ENCODE measurements at places on chromosomes 5 and 9. TPM values are rescaled to one million over a fixed set of nuclear protein-coding genes. Genes with fewer than 3 reads are reported as not detected.
A peak's percentile ranks its signal among the peaks of the same experiment; 100 is the strongest.

DNA sequence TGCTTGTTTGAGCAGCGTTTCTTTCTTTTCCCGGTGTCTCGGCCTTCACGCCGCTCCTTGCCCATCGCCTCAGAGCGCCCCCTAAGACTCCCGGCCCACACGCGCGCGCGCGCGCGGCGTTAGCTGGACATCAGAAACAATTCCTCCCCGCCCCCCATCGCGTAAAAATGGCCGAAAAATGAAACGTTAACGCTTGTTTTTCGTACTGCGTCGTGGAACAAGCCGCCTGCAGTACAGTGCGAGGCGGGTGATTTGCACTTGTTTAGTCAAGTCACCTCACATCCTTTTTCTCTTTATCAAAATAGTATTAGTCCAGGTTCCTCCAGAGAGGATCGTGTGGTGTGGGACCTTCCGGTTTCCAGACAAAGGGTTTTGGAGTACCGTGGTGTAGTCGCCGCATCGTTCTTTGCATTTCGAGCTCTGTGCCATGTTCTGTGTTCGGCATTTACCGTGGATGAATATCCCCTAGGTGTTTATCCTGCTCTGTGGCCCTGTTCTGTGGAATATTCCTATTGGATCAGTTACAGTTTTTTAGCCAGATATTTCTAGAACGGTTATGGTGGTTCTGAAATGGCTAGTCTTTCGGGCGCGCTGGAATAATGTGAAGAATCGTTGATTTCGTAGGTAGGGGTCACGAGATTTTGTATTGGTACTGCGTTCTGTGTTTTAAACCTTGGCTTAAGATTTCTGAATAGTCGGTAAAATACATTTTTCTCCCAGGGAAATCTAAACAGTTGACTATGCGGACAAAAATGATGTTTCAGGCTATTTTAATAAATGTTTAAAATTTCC lies 1.0 kb downstream of the MATR3 start:
- H3K4me3 ChIP-seq, result peak overlapping the region; percentile 99
- peak; percentile 51 for DNase-seq
- H3K4me1 ChIP-seq, result peaks cover 45% of the 10 kb centered on the region
- H3K36me3 ChIP-seq, result no peaks in the 10 kb centered on the region
- no peaks in the 10 kb centered on the region for H3K27me3 ChIP-seq

DNA sequence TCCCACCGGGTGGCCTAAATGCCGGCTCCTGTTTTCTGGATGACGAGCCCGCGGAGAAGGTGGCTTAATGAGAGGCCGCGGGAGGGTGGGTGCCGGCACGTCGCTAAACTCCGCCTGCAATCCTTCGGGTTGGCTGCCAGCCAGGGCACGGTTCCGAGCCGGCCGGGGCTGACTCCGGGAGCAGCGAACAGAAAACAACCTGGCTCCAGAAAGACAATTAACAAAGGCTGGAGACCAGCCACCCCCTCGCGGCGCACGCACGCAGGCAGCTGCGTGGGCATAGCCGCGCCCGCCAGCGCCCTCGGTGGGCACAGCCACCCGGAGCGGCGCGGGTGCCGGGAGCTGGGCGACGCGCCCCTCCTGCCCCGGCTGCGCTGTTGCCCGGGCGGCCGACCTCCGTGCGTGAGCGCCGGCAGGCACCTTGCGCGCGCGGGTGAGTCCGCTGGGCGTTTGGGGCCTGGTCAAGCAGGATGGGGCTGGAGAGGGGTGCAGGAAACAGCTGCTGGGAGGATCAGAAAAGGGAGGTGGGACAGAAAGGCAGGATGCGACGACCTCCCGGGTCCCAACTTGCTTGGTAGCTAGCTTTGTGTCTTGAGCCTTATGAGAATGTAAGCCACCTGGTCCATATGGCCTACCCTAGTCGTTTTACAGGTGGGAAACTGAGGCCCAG lies at the start of gene ARHGEF37:
Gene ARHGEF37 (plus strand): TSS at position 307 of the 670 bp plus-strand sequence. CDS start 16,272 bp downstream, outside the sequence.
- H3K27ac ChIP-seq, result peak within 1 kb of the TSS; percentile 62
- H3K36me3 ChIP-seq, result no peaks in the 10 kb centered on the region
- H3K27me3 ChIP-seq, result no peaks in the 10 kb centered on the region
- H3K4me1 ChIP-seq, result peaks cover 24% of the 10 kb centered on the region
- peak within 1 kb of the TSS; percentile 82 for H3K4me3 ChIP-seq

- no peak overlapping the region for H3K4me3 ChIP-seq
- H3K36me3 ChIP-seq, result no peaks in the 10 kb centered on the region
- no peaks in the 10 kb centered on the region for H3K4me1 ChIP-seq
- no peaks in the 10 kb centered on the region for H3K27me3 ChIP-seq
- H3K27ac ChIP-seq, result no peak overlapping the region
- DNase-seq, result no peak
Measured at GRCh38 chr9:19748278-19749126, 40.3 kb downstream of the SLC24A2 start.

GRCh38 chr5:137629646-137630045 lies 106.2 kb downstream of the KLHL3 start:
- no peak for DNase-seq
- H3K4me1 ChIP-seq, result peaks cover 13% of the 10 kb centered on the region
- H3K27ac ChIP-seq, result peak overlapping the region; percentile 93
- H3K27me3 ChIP-seq, result no peaks in the 10 kb centered on the region
- H3K4me3 ChIP-seq, result peak overlapping the region; percentile 40

DNA sequence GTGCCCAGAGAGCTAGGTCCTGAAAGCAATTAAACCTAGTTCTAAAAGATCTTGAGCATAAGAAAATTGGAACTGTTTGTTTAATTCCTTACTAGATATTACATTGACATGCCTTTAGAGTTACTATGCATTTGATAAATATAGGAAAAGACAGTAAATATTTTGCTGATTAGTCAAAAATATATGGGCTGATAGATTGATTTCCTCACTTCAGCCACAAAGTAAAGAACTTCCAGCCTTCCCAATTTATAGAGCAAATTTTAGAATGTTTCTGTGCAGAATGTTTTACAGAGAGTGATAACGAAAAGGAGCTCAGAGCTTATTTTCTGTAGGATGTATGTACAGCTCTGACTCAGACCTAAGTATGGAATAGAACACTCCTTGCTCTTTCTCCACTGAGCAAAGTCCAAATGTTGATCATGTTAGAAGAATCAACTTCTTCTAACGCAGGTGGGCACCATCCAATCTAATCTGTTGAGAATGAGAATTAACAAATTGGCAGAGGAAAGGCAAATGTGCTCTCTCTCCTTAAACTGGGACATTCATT lies 72.9 kb upstream of the PAM start:
- no peaks in the 10 kb centered on the region for H3K27me3 ChIP-seq
- DNase-seq, result no peak
- H3K4me1 ChIP-seq, result no peaks in the 10 kb centered on the region
- H3K27ac ChIP-seq, result no peak overlapping the region

- no peak overlapping the region for H3K4me3 ChIP-seq
- no peak for DNase-seq
- H3K36me3 ChIP-seq, result no peaks in the 10 kb centered on the region
- H3K27ac ChIP-seq, result no peak overlapping the region
Measured at GRCh38 chr5:170132269-170132975, 26.7 kb downstream of the FOXI1 start.

GRCh38 chr5:128682669-128683068 lies 144.6 kb upstream of the FBN2 start:
- H3K4me1 ChIP-seq, result no peaks in the 10 kb centered on the region
- no peak overlapping the region for H3K4me3 ChIP-seq
- H3K36me3 ChIP-seq, result no peaks in the 10 kb centered on the region
- H3K27ac ChIP-seq, result no peak overlapping the region
- no peaks in the 10 kb centered on the region for H3K27me3 ChIP-seq

- no peak overlapping the region for H3K4me3 ChIP-seq
- no peak for DNase-seq
- no peaks in the 10 kb centered on the region for H3K36me3 ChIP-seq
- no peaks in the 10 kb centered on the region for H3K27me3 ChIP-seq
- no peak overlapping the region for H3K27ac ChIP-seq
- H3K4me1 ChIP-seq, result peaks cover 87% of the 10 kb centered on the region
Measured at GRCh38 chr9:33147416-33148169, 19.5 kb downstream of the B4GALT1 start.

- peaks cover 7% of the 10 kb centered on the region for H3K4me1 ChIP-seq
- H3K27me3 ChIP-seq, result no peaks in the 10 kb centered on the region
- DNase-seq, result peak; percentile 61
- H3K27ac ChIP-seq, result peak overlapping the region; percentile 38
- peaks cover 4% of the 10 kb centered on the region for H3K36me3 ChIP-seq
Measured at GRCh38 chr5:159928122-159928909, 12.0 kb downstream of the ADRA1B start.

DNA sequence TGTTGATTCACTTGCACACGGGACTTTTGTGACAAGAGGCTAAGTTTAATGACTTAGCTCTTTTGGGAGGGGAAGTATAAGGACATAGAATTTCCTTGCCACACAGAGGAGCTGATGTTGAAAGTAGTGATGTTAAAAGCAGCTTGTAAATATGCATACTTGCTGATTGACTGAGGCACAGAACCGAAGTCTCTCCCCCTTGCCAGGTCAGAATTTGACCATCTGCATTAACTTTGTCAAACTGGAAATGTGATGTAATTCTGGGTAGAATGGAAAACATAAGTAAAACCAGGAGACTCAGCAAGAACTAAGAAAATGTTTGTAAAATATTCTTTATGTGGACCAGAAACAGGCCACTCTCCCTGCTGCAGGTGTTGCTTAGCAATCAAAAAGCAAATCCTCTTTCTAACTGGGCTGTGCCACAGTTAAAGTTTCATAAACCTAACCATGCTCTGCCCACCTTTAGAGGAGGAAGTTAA lies 284.2 kb downstream of the NR3C1 start:
- no peak for DNase-seq
- no peaks in the 10 kb centered on the region for H3K36me3 ChIP-seq
- H3K4me3 ChIP-seq, result no peak overlapping the region
- peaks cover 8% of the 10 kb centered on the region for H3K4me1 ChIP-seq
- H3K27me3 ChIP-seq, result no peaks in the 10 kb centered on the region

DNA sequence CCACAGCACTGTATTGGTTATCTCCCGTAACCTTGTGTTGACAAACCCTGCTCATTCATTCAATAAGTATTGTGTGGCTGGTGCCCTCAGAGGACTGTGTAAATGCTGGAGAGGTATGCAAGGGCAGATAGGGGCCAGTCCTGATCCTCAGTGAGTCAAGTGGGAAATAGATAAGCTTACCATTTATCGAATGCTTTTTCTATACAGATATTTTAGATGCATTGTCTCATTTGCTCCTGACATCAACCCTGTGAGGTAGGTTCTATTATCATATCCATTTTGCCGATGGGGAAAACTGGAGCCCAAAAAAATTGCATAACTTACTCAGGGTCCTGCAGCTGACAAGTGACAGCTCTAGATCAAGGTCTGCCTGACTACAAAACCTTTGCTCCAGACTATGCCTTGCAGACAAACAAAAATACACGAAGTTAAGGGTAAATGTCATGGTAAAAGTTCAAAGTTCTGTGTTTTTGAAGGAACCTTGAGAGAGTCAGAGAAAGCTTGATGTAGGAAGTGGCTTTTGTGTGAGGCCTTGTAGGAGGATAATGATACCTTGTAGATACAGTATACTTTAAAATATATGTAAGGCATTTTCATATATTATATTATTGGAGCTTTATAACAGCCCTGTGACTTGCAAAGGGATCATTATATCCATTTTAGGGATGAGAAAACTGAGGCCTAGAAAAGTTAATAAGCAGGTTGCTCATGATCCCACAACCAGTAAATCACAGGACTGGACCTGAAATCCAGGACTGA lies 22.7 kb downstream of the CYFIP2 start:
- no peak overlapping the region for H3K4me3 ChIP-seq
- peaks cover 4% of the 10 kb centered on the region for H3K36me3 ChIP-seq
- H3K27me3 ChIP-seq, result no peaks in the 10 kb centered on the region
- H3K27ac ChIP-seq, result no peak overlapping the region
- no peaks in the 10 kb centered on the region for H3K4me1 ChIP-seq
- DNase-seq, result no peak

GRCh38 chr5:170300361-170301013 lies 2.9 kb upstream of the LCP2 start:
- H3K4me3 ChIP-seq, result no peak overlapping the region
- no peak for DNase-seq
- no peak overlapping the region for H3K27ac ChIP-seq

PHF24 gene
- total RNA-seq, result 0.27 TPM

CDKN2B gene
- 2.6 TPM for total RNA-seq

DDX4 gene
- total RNA-seq, result not detected

GABBR2 gene
- total RNA-seq, result not detected
